Osteoblast (primary cell): ENCODE measurements at places on chromosomes 13 and 19.

GRCh38 chr19:53873773-53874605 is 6.3 kb downstream of the MYADM start:
- DNase-seq = peak; percentile 37

GRCh38 chr19:40682431-40682964 is 8.0 kb downstream of the NUMBL start:
- peak; percentile 57 for DNase-seq

DNA sequence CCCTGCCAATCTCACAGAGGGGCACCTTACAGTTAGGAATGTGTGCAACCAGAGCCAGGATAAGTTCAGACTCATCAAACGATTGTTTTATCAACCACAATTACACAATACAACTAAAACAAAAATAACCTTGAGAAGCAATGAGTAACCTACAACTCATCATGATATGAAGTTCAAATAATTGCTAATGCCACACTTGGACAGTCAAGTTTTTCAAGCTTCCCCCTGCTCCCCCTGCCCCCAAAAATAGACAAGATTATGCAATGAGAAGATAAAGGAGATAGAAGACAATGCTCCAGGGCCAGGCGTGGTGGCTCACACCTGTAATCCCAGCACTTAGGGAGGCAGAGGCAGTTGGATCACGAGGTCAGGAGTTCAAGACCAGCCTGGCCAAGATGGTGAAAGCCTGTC is 13.6 kb upstream of the KPNA3 start:
- DNase-seq = no peak

- no peak for DNase-seq
Measured at GRCh38 chr13:23629566-23630272, 59.5 kb downstream of the TNFRSF19 start.

DNA sequence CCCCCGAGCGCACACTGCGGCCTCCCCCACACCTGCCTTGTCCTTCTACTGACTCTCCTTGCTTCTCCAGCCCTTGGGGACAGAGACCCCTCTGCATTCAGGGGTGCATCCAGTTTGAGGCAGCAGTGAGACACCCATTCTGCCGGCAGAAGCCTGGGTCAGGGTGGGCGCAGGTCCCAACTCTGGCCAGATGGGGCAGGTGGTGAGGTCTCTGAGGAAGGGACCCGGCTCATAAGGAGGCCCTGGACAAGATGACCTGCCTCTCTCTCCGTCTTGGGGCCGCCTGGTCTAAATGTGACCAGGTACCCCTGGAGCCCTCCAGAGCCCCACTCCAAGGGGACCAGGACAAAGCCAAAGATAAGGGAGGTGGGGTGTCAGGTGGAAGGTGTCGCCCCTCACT is 6.1 kb downstream of the CHERP start:
- DNase-seq = peak; percentile 80

DNA sequence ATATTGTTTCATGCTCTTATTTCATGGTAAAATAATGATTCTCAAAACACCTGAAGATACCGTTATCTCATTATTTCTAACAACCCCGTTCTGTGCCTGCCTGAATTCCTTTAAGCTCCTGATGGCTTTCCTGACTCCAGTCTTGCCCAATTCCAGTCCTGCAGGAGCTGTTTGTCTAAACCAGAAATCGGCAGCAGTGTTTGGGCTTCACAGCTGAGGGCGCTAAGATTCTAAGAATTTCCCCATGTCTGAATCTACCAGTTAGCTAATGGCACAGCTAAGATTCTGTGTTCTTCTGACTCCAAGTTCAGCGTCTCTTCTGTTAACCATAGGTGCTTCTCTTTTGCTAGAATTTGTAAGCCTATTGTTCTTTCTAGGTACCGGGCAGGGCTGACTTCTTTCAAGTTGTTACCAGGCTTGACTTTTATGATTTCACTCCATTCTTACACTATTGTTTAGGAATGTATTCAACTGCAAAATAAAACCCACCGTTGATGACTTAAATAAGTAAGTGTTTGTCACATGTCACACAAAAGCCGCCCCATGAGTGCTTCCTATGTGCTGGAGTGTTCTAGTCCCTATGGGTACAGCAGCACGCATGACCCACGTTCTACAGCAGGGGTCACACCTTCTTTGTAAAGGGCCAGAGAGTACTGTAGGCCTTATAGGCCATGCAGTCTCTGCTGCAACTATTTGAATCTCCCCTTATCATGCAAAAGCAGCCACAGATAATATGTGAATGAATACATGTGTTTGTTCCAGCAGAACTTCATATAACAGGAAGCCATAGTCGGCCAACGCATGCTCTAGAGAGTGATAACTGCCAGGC is 168.3 kb upstream of the RNF113B start:
- no peak for DNase-seq

- peak; percentile 96 for DNase-seq
Measured at GRCh38 chr13:30870049-30870884, 35.8 kb upstream of the MEDAG start.

DNA sequence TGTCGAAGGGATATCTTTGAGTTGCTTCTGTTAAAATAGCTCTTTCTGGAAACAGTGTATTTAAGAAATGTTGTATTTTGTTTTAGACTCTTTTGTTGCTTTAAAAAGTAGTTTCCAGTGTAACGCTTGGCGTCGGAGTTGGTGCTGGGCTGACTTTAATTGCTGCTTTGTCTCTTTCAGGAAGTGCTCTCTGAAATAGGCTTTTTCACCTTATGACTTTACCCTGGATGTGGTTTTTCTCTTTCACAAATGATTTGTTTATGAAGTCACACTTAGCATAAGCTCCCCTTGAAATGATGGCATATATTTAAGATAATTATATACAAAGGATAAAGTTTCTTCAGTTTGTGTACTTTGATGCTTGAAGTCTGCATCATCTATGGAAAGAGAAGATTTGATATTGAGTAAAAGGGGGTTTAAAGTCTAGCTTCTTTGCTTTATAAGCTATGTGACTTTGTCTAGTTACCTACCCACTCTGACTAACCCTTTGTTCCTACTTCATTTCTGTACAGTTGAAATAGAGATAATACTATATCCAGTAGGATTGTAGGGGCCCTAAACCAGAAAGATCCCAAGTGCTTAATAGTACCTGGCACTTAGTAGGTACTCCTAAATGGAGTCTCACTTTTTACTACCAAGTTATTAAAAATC is at the start of gene GPR18:
GPR18 (minus strand) TSS at position 170 of the 651 bp plus-strand sequence. CDS start 2,507 bp downstream, outside the sequence.
- no peak for DNase-seq

- DNase-seq = no peak
Measured at GRCh38 chr13:50850445-50850844, 7.0 kb upstream of the DLEU7 start.

- DNase-seq = no peak
Measured at GRCh38 chr13:48414501-48414900, 1.6 kb upstream of the LPAR6 start.

- peak; percentile 93 for DNase-seq
Measured at GRCh38 chr19:42191855-42192254, 25.6 kb downstream of the DEDD2 start.

- no peak for DNase-seq
Measured at GRCh38 chr19:37346091-37346490, 24.8 kb upstream of the ZNF527 start.

DNA sequence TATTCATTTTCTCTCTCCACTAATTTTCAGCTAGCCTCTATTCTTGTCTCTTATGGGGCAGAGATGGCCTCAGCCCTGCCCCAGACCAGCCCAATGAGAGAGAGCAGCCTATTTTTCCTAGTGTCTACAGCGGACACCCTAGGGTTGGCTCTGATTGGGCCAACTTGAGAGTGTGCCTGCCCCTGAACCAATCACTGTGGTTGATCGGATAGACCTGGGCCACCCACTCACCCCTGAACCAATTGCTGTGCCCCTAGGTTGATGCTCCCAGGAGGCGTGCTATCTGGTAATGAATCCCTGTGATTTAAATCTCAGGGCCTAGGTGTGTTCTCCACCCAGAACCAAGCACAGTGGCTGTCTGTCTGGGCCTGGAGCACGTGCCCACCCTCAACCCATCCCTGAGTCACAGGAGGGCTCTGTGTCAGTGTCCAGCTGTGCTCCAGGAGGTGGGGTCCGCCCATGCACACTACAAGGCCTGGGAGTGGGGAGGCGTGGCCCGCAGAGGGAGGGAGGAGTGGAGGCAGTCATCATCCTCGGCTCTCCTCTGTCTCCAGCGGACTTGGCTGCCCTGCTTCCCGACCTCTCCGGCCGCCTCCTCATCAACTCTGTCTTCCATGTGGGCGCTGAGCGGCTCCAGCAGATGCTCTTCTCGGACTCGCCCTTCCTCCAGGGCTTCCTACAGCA is 14.9 kb upstream of the SCN1B start:
- DNase-seq = peak; percentile 96

DNA sequence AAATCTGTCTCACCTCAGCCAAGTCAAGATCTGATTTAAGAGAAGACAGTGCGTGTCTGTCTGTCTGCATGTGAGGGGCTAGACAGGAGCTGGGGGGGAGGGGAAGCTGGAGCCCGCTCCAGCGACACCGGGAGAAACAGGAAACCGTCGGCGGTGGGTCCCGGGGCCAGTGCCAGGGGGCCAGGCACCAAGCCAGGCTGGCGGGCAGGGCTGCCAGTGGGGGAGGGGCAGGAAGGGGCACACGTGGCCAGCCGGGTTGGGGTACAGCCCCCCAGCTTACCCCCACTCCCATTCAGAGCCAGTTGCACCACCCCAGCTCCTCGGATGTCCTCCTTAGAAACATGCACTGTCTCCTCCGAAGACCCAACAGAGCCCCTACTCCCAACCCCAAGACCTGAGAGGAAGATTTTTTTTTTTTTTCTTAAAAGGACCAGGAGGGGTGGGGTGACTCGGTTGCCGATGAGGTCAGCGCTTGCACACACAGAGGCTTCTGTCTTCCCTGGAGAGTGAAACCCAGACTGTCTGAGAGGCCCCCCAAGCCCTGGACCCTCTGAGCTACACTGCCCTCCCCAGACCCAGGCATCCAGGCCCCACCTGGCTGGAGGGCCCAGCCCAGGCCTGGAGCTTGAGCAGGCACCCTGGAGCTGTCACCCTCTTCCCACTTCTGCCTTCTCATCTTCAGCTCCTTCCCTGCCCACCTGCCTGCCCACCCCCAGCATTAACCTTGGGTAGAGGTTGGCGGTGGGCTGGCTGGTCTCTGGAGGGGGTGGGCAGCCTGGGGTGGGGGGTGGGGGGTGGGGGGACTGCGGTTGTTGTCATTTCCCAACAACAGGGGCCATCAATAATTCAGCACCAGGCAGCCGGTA is 4.0 kb downstream of the ERF start:
- DNase-seq = peak; percentile 97

GRCh38 chr13:43154839-43155238 is 131.5 kb downstream of the DNAJC15 start:
- no peak for DNase-seq

DNA sequence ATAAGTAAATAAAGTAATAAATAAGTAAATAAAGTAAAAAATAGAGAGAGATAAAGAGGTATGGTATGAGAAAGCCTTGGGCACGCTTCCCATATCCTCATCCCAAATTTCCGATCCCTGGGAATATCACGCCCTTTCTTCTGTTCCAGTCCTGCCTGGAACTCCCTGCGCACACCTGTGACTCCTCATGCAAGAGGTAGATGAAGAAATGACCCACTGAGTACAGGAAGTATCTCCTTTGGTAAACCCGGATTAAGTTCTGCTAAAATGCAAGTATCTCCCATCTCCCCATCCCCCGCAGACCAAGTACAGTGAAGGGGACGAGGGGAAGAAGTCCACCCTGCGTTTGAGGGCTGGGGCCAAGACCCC is 399 bp upstream of the ZNF136 start:
- DNase-seq = no peak

GRCh38 chr13:75715601-75716523 is 79.7 kb downstream of the LMO7 start:
- no peak for DNase-seq
